ENCODE measurements at places on chromosomes 11 and 22.

- DNase-seq, result no peak
These were observed 120.9 kb upstream of the PLET1 start for GRCh38 chr11:112381578-112381977.

- no peak for DNase-seq
These were observed 34.6 kb downstream of the NFAM1 start for GRCh38 chr22:42397332-42398249.

DNA sequence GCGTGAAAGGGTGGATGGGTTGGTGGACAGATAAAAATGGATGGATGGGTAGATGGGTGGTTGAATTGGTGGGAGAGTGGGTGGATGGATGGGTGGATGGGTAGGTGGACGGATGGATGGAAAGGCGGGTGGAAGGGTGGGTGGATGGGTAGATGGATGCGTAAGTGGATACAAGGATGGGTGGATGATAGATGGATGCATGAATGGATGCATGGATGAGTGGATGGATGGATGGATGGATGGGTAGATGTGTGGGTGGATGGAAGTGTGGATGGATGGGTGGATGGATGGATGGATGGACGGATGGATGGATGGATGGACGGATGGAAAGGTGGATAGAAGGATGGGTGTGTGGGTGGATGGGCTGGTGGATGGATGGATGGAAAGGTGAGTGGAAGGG lies 77.0 kb upstream of the GRK3 start:
- no peak for DNase-seq

DNA sequence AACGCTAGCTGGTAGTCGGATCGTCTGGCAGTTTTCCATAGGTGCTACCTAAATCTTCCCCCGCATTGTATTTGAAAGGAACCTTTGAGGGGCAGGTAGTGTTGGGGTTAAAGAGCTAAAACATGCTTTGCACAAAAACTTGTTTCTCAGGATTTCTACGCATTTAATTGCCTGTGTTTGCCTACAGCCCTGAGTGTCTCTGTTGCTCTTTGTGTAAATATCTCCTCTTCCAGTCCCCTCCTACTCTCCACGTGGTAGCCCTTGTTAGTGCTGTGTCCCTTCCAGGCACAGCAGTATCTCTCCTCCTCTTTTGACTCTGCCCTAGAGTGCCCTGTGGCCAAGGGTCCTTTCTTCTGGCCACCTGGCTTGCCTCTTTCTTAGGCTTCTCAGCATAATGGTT lies 81.7 kb downstream of the BARX2 start:
- DNase-seq, result no peak

DNA sequence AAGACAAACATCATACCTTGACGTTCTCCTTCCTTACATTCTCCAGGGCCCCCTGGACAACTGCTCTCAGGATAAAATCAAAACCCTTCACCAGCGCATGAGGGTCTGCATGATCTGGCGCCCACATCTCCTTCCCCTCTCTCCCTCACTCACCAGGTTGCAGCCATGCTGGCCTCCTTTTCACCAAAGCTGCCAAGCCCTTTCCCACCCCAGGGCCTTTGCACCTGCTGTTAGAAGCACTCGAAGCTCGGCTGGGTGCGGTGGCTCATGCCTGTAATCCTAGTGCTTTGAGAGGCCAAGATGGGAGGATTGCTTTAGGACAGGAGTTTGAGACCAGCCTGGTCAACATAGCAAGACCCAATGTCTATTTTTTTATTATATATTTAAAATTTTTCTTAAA lies 56.1 kb upstream of the NUP50 start:
- no peak for DNase-seq

DNA sequence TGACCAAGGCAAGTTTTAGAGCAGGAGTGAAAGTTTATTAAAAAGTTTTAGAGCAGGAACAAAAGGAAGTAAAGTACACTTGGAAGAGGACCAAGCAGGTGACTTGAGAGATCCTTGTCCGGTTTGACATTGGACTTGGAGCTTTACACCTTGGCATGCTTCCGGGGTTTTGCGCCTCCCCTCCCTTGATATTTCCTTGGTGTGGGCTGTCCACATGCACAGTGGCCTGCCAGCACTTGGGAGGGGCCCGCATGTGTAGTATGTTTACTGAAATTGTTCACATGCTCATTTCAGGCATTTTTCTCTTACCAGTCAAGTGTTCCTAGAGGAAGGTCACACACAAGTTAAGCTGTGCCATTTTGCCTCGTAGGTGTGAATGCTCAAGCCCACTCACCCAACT lies 19.0 kb upstream of the THRSP start:
- no peak for DNase-seq

- no peak for DNase-seq
These were observed 63.6 kb downstream of the PARVG start for GRCh38 chr22:44244265-44244822.

- DNase-seq, result no peak
These were observed 85.0 kb downstream of the ALX4 start for GRCh38 chr11:44224867-44225501.

- DNase-seq, result no peak
These were observed 57.7 kb downstream of the DGCR2 start for GRCh38 chr22:19064354-19065054.

GRCh38 chr11:40037005-40037404 lies 1422.4 kb downstream of the LRRC4C start:
- no peak for DNase-seq

DNA sequence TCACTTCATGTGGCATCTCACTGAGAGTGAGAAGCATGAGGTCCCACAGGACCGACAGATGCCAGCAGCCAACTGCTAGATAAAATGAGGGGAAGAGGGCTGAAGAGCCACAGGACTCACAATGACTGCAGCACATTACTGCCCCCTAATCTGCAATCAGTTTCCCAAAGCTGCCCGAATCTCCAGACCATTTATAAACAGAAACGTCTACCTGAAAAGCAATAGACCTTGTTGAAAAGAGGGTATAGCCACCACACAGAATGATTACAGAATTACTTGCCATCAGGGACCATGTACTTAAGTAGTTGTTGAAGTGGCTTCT lies 12.4 kb upstream of the TEF start:
- DNase-seq, result no peak

DNA sequence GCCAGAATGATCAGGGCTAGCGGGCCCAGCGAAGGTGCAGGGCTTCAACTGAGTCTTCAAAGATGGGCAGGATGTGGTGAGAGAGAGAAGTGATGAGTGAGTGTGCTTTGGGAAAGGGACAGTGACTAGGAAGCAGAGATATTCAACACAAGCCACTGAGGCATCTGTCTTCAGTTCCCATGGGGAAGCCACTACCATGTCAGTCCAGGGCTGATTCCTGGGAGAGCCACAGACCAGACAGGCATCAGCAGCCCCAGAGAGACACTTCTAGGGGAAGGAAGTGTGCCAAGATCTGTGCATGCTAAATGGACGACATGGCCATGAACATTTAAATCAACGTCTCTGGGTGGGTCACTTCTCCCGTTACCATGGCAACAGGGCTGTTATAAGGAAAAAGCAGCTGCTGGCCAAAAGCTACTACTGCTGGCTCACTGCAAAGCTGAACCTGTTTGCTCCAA lies 28.5 kb downstream of the P4HA3 start:
- no peak for DNase-seq

DNA sequence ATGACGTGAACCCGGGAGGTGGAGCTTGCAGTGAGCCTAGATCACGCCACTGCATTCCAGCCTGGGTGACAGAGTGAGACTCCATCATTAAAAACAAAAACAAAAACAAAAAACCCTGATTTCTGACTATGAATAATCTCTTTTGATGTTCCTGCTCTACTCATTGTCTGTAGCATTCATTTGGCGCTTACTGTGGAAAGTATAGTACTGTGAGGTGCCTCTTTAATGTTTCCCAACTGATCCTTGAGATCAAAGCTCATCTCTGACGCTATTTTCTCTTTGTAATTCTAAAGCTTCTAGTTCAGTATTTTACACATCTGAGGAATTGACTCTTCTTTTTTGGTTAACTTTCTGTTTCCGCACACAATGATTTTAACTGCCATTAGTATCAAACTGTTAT lies 60.0 kb downstream of the GRK3 start:
- DNase-seq, result no peak

DNA sequence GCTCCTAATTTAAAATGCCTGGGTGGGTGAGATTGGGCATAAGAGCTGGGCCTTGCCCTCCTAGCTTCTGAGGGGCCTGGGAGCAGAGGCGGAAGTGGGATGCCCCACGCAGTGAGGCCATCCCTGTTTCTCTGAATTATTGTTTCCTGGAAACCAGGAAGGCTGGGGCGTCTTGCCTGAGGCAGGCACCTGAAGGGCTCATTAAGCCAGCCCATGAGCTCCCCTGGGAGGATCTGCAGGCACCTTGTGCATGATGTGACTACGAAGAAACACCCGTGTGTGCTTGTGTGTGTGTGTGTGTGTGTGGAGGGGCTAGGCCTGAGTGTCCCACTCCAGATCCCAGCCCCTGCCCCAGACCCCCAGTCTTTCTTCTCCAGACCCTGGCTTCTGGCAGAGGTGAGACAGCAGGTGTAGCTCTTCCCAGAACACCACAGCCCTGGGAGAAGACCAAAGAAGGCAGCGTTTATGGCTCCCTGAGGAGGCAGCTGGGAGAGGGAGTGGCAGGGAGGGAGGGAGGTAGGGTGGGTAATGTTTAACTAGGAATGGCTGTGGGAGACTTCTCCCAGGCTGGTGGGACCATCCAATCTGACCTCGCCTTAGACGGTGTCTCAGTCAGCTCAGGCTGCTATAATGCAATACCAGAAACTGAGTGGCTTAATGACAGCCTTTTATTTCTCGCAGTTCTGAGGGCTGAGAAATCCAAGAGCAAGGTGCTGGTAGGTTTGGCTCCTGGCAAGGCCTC lies 2.1 kb upstream of the BATF2 start:
- no peak for DNase-seq

GRCh38 chr11:48683226-48683720 lies 194.7 kb downstream of the OR4A47 start:
- DNase-seq, result no peak

GRCh38 chr11:57331720-57332119 lies 4.0 kb downstream of the SSRP1 start:
- DNase-seq, result no peak

DNA sequence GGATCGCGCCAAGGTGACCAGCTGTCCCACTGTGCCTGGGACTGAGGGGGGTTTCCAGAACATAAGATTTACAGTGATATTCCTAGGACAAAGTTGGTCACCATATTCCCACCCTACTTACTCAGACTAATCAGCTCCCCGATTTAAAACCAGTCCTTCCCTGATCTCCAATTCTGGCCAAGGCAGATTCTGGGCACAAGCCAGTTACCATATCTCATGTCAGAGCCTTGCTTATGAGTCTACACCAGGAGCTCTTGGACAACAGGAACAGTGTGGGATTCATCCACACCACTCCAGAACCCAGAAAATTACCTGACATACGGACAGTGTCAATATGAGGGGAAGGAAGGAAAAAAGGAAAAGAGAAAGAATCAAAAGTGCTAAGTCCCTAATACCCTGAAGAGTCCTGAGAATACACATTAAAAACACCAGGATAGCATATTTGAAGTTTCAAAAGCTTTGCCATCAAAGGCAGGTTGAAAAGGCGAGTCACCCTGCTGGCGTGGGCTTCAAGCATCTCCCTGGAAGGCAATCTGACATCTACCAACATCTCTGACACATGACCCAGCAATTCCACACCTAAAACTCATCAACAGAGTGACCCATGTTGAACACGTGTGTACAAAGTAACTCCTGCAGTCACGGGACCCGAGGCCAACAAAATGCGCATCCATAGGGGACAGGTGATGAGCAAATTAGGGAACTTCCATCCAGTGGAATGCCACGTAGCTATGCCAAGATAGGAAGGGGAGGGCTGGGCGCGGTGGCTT lies 8.0 kb upstream of the IL2RB start:
- peak; percentile 41 for DNase-seq

GRCh38 chr11:73564903-73565302 lies 33.0 kb downstream of the FAM168A start:
- no peak for DNase-seq

GRCh38 chr22:44130076-44130711 lies 50.5 kb upstream of the PARVG start:
- DNase-seq, result no peak

GRCh38 chr11:65134952-65135632 lies 773 bp upstream of the SYVN1 start:
- DNase-seq, result peak; percentile 97

GRCh38 chr22:27930331-27931060 lies 11.4 kb upstream of the PITPNB start:
- DNase-seq, result no peak

DNA sequence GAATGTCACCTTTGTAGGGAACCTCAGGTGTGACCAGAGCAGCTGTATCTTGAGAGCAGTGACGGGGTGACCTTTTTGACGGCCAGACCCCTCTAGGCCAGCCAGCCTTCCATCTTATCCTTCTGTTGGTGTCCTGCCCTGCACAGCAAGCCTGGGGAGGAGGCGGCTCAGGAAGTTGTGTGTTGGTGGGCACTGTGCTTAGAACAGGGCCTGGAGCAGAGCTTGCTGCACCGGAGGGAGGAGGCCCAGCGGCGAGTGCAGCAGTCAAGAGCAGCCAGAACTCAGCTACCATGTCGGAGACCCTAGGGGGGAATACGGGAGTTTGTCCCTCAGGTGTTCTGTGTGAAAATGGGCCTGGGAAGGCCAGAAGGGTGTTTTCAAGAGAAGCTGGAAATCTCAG lies 129.4 kb downstream of the OSBP2 start:
- no peak for DNase-seq

DNA sequence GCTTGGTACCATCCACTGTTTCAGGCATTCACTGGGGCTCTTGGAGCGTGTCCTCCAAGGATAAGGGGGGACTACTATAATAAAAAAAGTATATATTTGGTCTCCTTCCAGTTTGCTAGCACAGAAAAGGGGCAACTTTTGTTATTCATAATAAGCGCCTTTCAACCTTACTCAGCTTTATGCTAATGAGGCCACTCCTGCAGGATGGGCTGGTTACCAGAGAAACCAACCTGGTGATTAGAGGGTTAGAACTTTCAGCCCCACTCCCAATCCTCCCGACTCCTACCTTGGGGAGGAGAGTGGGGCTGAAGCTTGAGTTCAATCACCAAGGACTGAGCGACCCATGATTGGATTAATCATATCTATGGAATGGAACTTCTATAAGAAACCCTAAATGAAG lies 31.8 kb downstream of the PPFIBP2 start:
- no peak for DNase-seq

DNA sequence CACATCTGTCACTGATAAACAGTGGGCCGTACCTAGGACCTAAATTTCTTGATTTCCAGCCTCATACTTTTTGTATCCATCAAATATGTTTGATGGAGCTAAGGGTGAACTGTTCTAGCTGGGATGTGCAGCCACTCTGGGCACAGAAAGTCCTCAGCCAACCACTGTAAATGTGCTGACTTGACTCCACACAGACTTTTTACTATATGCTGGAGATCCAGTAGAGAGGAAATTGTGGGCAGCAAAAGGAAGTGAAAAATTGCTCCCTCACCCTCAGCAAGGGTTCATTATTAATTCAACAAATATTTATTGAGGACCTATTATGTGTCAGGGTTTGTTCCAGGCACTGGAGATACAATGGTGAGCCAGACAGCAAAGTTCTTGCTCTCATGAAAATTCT lies 54.2 kb upstream of the AMPD3 start:
- peak; percentile 39 for DNase-seq

GRCh38 chr22:17806437-17806836 lies 32.2 kb upstream of the BID start:
- DNase-seq, result no peak

GRCh38 chr11:117333917-117334316 lies 6.3 kb downstream of the CEP164 start:
- no peak for DNase-seq

- no peak for DNase-seq
These were observed 1.4 kb upstream of the RCE1 start for GRCh38 chr11:66841861-66842260.
